ENCODE measurements at places on chromosomes 12 and 14. TPM values are rescaled to one million over a fixed set of nuclear protein-coding genes. Genes with fewer than 3 reads are reported as not detected.

GRCh38 chr12:82326905-82327503 lies 31.2 kb downstream of the CCDC59 start:
- DNase-seq: no peak

GRCh38 chr12:3055704-3056467 lies 21.3 kb upstream of the TSPAN9 start:
- no peak for DNase-seq

GRCh38 chr12:99455350-99456035 lies 192.1 kb upstream of the GARIN6 start:
- DNase-seq: no peak

DNA sequence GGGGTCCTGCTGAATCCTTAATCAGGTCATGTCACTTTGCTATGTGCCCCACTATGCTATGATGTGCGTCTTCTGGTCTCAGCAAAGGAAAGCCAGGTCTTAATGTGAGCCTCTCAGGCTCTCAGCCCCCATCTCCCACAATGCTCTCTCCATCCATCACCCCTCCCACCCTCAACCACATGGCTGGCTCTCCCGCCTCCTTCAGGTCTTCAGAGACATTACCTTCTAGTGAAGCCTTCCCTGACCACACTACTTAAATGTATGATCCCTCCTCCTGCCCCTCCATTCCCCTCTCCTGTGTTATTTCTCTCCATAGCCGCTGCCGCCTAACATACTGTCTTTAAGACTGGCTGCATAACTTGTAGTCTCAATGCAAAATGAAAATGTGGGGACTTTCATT lies 50.5 kb downstream of the KRT80 start:
- DNase-seq: no peak

DNA sequence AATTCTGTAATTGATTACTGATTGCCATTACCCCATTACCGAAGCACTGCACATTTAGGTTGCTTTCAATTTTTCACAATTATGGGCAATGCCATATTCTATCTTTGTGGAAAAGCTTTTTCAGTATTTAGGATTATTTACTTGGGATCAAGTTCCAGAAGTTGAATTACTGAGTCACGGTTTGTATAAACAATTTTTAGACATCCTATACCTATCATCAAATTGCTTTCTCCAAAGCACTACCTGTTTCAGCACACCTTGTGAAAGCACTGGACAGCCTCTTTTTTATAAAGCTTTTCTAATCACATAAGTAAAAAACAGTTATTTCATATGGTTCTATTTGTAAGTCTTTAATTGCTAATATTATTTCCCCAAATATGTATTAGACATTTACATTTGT lies 221.5 kb upstream of the CAND1 start:
- no peak for DNase-seq

The KRT73 gene
- not detected for total RNA-seq

DNA sequence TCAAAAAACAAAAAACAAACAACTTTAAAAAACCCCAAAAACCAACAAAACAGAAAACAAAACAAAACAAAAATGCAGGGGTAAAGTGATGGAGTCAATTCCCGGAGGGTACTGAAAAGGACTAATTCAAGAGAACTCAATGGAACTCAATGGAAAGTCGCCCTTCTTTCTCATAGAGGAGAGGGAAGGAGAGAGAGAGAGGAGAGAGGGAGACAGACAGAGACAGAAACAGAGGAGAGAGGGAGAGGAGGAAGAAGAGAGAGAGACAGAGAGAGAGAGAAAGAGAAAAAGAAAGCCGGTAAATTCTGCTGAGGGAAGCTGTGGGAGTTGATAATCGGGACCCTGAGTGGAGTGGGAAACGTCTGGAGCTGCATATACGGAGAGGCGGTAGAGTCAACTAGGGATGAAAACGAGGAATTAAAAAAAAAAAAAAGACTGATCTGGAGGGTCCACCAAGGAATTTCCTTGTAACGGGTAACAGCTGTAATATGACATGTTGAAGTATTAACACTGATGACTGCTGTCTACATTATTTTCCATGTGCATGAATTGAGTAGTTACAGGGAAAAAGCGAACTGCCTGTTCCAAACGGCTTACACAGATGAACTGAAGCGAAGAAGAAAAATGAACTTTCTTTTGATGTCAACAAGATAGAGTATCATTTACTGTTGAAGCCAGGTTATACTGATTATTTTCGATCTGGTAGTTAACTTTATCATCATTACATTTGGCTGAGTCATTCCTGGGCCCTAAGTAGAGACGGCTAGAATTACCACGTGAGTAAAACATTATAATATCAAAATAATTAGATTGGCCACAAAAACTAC lies 934 bp upstream of the ZC2HC1C start:
- DNase-seq: no peak

- DNase-seq: no peak
Observed at GRCh38 chr14:64508215-64508776, 3.7 kb downstream of the ZBTB1 start.
